ENCODE measurements at places on chromosomes 2 and 18. TPM values are rescaled to one million over a fixed set of nuclear protein-coding genes. Genes with fewer than 3 reads are reported as not detected.

The PUS10 gene
- 5.9 TPM for total RNA-seq

The WDR12 gene
- total RNA-seq, result 19.5 TPM

The SLC19A3 gene
- not detected for total RNA-seq

The SERPINB2 gene
- 64.6 TPM for total RNA-seq

The CTLA4 gene
- not detected for total RNA-seq

The STK16 gene
- total RNA-seq, result 48.3 TPM

The AKAIN1 gene
- not detected for total RNA-seq

The IL1A gene
- total RNA-seq, result 53.5 TPM

The C1QL2 gene
- not detected for total RNA-seq

The HOXD12 gene
- total RNA-seq, result not detected

The RAB6C gene
- not detected for total RNA-seq

The FBLN7 gene
- under 0.01 TPM for total RNA-seq

The REG1B gene
- not detected for total RNA-seq

The SCYGR4 gene
- total RNA-seq, result not detected

The AQP4 gene
- not detected for total RNA-seq

The FHOD3 gene
- 8.8 TPM for total RNA-seq

The GAD1 gene
- 1.3 TPM for total RNA-seq

The MATN3 gene
- 1.0 TPM for total RNA-seq

The AGXT gene
- total RNA-seq, result not detected

The PAIP2B gene
- total RNA-seq, result 5.2 TPM

The ARHGEF4 gene
- 107 TPM for total RNA-seq

The TMEM185B gene
- total RNA-seq, result 20.8 TPM

The TMEM247 gene
- not detected for total RNA-seq

The C18orf32 gene
- 14.3 TPM for total RNA-seq

The KCTD18 gene
- total RNA-seq, result 28.2 TPM

The KCNE4 gene
- total RNA-seq, result 0.26 TPM

The AQP12A gene
- total RNA-seq, result not detected

The PARD3B gene
- 1.6 TPM for total RNA-seq

The SERPINB4 gene
- total RNA-seq, result 15.7 TPM

The SNORC gene
- 0.53 TPM for total RNA-seq

The GALM gene
- total RNA-seq, result 1.6 TPM

The VWC2L gene
- total RNA-seq, result not detected

The AQP12B gene
- total RNA-seq, result not detected

The ABCG5 gene
- not detected for total RNA-seq

The POTEI gene
- total RNA-seq, result not detected

The IL37 gene
- total RNA-seq, result not detected

The SELENOI gene
- 32.6 TPM for total RNA-seq

The MOCOS gene
- total RNA-seq, result 37.0 TPM

The VAMP5 gene
- total RNA-seq, result 5.5 TPM

The CXCR1 gene
- total RNA-seq, result not detected

The GPAT2 gene
- total RNA-seq, result 0.26 TPM

The CBLN2 gene
- total RNA-seq, result not detected

The DSG2 gene
- total RNA-seq, result 91.5 TPM

The ADCYAP1 gene
- not detected for total RNA-seq

The PLGLB1 gene
- total RNA-seq, result 0.26 TPM
